Activated CD8-positive, alpha-beta memory T cell treated with anti-CD3 and anti-CD28 coated beads for 4 hours (primary cell): ENCODE measurements at places on chromosomes 7 and 10.

GRCh38 chr10:62581351-62581750, 207.2 kb downstream of the ZNF365 start:
- no peak for DNase-seq

DNA sequence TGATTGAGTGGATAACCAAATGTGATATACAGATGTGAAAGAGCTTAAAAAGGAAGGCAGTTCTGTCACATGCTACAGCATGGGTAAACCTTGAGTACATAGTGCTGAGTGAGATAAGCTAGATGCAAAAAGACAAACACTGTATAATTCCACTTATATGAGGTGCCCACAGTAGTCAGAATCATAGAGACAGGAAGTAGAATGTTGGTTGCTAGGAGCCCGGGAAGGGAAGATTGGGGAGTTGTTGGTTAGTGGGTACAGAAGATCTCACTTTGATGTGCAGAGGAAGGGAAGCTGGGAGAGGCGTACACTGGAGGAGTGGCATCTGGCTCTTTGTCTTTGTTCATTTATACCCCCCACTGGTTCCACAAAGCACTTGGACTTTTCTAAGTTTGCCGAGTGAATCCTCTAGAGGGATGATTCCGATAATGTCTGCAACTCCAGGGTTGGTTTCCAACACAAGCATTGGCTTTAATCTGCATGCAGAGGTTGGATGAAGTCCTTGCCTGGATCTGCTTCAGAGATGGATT, 39.5 kb downstream of the TSPAN14 start:
- DNase-seq = no peak

GRCh38 chr7:141610671-141611070, 59.5 kb downstream of the AGK start:
- DNase-seq = no peak

- no peak for DNase-seq
These were observed 191.6 kb downstream of the LSM5 start for GRCh38 chr7:32298408-32299132.

GRCh38 chr7:107994421-107995030, 8.4 kb downstream of the LAMB1 start:
- no peak for DNase-seq

GRCh38 chr10:103847346-103847745, 8.0 kb downstream of the SH3PXD2A start:
- no peak for DNase-seq

DNA sequence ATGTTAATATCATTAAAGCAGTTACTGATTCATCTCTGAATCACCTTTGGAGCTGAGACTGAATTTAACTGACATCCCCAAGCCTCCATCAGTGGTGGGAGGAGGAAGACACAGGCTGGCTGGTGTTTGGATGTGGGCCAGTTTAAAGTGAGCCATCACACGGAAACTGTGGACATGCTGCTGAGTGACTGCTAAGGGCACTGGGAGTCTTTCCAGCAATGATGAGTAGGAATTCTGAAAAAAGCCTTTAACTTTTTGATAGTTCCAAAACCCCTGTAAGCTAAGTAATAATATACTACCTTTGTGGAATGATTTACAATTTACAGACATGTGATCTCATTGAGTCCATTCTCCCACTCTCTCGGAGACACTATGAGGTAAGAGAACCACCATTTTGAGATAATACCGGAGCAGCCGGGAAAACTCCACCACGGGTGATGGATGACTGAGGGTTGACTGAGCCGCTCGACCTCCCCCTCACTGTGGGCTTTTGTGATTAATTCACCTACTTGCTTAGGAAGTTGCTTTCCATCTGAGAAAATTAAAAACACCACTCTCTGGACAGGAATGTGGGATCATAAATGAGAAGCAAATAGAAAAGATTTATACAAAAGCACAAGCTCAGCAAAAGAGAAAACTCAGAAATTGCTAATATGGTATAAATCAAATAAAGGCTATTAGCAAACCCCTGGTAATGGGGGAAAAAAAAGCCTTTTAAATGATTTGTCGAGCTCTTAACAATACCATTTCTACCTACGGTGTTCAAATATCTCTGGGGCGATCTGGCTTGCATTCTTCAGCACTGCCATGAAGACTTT, 194.8 kb downstream of the FANK1 start:
- no peak for DNase-seq

- no peak for DNase-seq
These were observed 41.9 kb downstream of the CREB3L2 start for GRCh38 chr7:137960020-137960419.

DNA sequence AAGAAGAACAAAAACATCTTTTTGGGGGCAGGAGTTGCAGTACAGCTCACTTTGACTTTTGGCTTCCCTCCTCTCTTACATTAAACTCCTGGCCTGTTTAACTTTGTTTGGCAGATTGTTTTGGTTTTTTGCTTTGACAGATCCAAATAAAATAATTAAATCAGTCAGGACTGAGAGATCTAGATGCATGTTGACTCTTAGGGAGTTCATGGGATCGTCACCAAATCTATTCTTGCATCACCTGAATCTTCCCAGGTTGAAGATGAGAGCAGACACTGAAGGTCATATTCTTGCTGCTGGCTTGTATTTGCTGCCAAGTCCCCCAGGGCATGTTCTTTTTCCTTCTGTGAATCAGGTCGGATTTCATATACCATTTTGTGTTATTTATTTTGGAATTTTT, 759.4 kb downstream of the CNTNAP2 start:
- no peak for DNase-seq

- no peak for DNase-seq
These were observed 303.0 kb upstream of the SP8 start for GRCh38 chr7:21089653-21090052.

GRCh38 chr10:97154781-97155180, 31.0 kb downstream of the SLIT1 start:
- DNase-seq = no peak

GRCh38 chr7:152737833-152738232, 21.7 kb upstream of the ACTR3B start:
- DNase-seq = no peak

GRCh38 chr7:5458921-5459480, 35.4 kb upstream of the TNRC18 start:
- no peak for DNase-seq

GRCh38 chr10:113518415-113518814, 34.4 kb upstream of the HABP2 start:
- DNase-seq = no peak

DNA sequence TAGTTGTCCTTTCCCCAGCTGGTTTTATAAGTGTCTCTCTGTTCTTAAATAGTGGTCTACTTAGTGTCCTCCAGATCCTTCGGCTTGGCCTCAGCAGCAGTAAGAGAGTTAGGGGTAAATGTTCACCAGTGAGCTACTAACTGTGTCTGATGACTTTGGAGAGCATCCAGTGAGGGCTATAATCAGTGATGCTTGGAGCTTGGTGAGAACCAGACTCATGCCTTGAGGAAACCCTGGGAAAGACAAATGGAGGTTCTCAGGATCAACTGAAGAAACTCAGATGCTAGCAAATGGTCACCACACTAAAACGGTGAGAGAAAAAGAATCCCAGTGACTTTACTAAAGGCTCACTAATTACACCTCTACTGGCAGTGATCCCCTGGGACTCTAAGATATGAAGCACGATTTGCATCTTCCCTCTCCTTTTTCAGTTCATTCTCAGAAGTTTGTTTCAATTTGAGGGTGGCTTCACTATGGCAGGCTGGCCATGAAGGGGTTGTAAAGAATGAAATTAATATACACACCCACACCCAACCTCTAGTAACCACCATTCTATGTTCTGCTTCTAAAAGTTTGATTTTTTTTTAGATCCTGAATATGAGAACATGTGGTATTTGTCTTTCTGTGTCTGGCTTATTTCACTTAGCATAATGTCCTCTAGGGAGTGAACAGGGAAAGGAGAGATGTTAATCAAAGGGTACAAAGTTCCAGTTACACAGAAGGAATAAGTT, 177.9 kb downstream of the PDE1C start:
- no peak for DNase-seq

GRCh38 chr10:124696446-124697392, 47.5 kb downstream of the FAM53B start:
- DNase-seq = no peak

DNA sequence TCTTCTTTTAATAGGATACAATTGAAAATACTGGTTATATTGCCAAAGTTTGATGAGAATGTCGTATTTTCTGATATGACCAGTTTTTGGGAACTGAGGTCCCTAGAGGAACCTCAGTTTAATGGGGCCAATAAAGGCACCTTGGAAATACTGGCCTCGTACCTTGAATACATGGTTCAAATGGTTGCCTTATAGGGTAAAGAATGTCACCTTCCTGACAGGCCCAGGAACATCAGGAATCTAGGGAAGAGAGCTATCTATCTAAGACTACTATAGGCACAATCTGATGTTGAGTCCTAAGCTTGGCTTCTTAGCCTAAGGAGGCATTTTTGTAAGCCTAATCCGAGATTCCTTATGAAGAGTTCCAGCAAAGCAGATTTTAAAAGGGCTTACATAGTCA, 9.3 kb downstream of the SHTN1 start:
- DNase-seq = no peak

- DNase-seq = no peak
These were observed 278.2 kb downstream of the PLXDC2 start for GRCh38 chr10:20094226-20094976.

DNA sequence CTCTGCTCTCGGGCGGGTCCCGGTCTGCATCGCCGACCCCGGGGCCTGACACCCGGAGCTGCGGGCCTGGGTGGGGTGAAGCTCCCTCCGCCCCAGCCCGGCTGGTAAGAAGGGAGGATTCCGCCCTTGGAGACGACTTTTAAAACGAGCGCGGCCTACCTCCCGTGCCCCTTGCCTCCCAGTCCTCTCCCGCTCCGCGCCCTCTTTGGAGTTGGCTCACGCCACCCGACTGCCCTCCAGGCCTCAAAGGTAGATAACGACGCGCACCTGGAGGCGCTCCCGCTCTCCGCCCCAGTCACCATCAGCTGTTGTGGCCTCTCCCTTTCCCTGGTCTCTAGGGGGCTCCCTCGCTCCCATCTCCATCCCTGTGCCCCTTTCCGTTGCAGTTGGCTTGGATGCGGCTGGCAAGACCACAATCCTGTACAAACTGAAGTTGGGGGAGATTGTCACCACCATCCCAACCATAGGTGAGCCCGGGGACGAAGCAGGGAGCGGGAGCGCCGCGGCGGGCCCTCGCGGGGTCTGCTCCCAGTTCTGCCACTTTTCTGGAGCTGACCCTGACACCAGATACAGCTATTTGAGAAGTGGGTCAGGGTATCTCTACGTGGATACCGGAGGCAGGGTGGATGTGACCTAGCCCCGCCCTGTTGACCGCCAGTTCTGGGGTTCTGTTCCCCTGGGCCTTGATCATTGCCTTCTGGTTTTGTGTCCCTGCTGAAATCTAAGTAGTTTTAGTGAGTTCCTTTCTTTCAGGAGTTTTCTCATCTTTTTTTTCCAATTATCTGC, 679 bp downstream of the ARF5 start:
- DNase-seq = no peak

DNA sequence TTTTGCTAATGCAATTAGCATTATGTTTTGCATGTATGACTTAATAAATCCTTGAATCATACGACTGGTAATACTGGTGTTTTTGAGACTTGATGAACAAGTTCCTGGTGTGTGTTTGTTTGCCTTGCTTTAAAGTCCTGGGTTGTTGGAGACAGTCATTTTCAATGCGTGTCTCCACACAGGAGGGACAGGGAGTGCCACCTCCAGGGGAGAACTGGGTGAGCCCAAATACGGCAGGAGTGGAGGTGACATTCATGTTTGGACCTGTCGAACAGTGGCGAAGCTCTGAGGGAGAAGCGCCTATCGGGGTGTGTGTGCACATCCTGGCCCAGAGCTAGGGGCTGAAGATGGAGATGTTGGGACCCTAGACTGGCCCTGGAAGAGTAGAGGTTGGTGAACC, 43.8 kb downstream of the DAGLB start:
- DNase-seq = no peak

- DNase-seq = no peak
These were observed 59.1 kb downstream of the PDGFA start for GRCh38 chr7:460374-461116.

DNA sequence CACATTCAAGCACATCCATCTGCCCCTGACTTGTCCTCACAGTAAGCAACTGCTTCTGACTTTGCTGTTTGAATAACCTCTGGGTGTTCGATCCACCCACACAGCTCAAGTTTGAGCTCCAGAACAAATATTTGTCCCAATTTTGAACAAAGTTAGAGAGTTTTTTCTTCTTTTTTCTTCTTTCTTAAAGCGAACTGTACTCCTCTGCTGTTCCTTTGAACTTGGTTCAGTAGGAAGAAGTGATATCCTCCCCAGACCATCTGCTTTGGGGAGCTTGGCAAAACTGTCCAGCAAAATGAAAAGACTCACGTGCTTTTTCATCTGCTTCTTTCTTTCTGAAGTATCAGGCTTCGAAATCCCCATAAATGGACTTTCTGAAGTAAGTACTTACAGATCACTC, at the start of gene ITIH2:
TSS of gene ITIH2 (plus strand) at position 177 of the 400 bp plus-strand sequence. CDS start at position 296, 119 bp downstream.
- DNase-seq = no peak

- DNase-seq = no peak
These were observed 231.5 kb downstream of the TNS3 start for GRCh38 chr7:47350425-47350824.

GRCh38 chr7:135240441-135240840, 6.8 kb downstream of the STRA8 start:
- no peak for DNase-seq

DNA sequence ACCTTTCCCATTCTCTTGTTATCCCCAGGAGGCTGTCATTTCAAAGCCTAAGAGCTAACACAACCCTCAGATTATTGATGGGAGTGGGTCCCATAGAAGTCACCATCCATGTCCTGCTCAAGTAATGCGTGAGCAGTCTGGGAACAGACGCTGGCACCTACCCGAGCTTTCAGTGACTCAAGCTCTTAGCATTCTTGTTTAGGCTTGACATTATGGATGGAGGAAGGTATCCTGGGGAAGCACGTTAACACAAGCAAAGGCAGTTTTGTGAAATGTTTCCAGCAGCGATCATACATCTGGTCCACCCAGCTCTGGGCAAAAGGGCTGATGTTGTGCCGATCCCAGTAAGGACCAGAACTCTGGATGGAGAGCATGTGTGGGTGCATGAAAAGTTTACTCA, 30.0 kb upstream of the AUTS2 start:
- DNase-seq = no peak

DNA sequence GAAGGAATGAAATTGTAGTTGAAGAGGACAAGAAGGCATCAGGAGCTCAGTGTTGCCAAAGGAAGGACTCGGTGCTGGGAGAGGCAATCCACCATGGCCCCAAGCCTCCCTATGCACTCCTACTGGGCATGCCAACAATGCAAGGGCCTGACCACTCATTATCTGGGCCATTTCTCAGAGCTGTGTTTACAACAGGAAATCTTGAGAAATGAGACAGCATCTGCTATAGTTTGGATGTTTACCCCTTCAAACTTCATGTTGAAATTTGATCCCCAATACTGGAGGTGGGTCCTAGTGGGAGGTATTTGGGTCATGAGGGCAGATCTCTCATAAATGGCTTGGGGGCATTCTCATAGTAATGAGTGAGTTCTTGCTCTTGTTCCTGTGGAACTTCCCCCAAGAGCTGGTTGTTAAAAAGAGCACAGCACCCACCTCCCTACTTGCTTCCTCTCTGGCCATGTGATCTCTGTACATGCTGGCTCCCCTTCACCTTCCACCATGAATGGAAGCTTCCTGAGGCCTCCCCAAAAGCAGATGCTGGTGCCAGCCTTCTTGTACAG, 50.8 kb upstream of the AOAH start:
- DNase-seq = no peak
